ENCODE measurements at places on chromosomes 5 and 9.

DNA sequence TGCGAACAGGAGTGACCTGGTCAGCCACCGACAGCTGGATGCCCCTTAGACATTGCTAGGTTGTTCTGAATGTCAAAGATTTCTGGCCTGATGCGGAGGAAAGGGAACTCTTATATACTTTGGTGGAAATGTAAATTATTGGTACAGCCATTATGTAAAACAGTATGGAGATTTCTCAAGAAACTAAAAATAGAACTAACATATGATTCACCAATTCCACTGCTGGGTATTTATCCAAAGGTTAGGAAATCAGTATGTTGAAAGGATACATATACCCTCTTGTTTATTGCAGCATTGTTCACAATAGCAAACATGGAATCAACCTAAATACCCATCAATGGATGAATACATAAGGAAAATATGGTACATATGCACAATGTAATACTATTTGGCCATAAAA lies 31.8 kb downstream of the DMRT3 start:
- no peak for DNase-seq

DNA sequence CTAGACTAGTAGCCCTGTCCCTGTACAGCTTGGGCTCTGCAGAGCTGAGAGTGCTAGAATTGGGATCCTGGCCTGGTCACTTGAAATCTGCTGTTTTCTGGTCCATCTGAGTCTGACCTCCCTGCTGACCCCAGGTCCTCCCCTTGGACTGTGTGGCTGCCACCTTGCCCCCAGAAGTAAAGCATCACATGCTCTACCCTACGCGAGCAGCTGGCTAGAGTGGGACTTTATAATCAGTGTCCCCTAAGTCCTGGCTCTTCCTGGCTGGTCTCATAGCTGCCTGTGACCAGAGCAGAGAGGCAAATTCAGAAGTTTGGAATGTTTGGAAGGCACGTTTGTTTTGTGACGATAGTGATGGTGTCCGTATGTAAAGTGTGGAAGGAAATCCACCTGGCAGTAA lies 81.0 kb downstream of the ARHGEF28 start:
- no peak for DNase-seq

GRCh38 chr5:57592236-57592635 lies 109.6 kb upstream of the ACTBL2 start:
- DNase-seq, result no peak

DNA sequence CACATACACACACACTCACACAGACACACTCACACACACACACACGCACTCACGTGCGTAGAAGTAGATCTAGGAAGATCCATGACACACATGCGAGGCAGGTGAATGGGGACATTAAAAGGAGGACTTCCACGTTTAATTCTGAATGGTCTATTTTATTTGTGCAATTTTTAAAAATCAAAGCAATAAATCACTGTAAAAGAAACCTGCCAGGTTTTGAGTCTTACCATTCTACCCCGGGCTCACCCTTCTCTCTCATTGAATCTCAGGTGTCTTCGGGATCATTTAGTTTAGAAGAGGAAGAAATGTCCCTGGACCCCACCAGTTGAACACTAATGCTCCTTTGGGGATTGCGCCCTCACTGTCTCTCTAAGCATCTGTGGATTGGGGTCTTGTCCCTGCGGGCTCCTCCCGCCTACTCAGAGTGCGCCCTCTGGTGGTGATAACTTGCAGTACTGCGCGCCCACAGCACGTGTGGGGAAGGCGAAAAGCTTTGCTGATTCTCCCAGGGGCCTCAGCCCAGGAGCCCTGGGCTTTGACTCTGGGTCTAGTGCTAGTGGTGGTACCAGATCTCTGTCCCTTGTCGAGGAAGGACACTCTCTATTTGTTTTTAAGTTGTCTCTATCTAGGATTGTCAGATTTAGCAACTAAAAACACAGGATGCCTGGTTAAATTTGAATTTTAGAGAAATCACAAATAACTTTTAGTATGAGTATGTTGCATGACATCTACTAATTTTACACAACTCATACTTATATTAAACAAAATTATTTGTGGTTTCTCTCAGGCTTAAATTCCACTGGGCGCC lies 34.8 kb downstream of the BOD1 start:
- peak; percentile 4 for DNase-seq

- no peak for DNase-seq
These were observed 11.8 kb upstream of the FCN1 start for GRCh38 chr9:134929193-134930158.

GRCh38 chr9:108842610-108843295 lies 13.0 kb downstream of the ACTL7B start:
- no peak for DNase-seq

DNA sequence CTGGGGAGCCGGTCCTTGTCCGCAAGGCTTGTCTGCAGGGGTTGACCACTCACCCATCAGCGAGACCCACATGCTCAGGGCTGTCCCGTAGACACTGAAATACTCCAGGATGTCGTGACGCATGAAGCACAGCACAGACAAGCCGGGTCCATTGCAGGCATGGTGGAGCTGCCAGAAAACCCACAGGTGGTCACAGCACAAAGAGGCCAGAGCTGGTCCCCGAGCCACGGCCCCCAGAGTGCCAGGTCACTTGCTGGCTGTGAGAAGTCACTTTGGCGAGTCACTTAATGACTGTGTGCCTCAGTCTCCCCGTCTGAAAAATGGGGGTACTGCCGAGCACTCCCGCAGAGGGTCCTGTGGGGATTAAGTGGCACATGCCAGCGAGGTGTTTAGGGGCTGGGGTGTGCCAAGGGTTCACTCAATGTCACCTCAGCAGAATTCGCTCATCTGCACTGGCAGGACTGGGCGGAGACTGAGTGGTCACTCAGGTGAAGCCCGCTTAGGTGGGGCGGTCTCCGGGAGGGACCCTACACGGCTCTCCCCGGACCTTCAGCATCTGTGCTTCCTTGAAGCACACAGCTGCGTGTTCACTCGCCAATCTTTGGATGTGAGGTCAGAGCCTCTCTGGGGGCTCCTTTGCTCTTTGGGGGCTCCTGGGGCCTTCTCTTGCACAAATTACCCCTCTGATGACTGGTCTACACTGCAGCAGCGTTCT lies 4.5 kb downstream of the MYMK start:
- DNase-seq, result no peak

DNA sequence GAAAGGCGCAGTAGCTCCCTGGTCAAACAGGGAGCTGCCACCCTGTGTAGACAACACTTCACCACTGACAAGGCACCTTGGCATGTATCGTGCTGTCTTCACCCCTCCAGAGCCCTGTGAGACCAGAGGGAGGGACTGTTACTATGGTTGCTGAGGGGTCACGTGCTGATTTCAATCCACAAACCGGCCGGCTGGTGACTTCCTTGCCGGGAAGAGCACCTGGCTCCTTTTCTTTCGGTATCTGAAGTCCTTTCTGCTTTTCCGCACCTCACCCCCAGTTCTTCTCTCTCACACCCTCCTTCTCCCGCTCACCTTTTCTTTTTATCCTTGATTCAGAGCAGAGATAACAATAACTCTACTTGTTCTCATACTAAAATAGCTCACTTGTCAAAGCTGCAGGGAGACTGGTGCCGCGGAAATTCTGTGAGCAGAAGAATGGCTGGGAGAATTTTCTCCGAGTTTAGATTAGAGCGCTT lies 327.2 kb downstream of the ZSWIM6 start:
- no peak for DNase-seq

DNA sequence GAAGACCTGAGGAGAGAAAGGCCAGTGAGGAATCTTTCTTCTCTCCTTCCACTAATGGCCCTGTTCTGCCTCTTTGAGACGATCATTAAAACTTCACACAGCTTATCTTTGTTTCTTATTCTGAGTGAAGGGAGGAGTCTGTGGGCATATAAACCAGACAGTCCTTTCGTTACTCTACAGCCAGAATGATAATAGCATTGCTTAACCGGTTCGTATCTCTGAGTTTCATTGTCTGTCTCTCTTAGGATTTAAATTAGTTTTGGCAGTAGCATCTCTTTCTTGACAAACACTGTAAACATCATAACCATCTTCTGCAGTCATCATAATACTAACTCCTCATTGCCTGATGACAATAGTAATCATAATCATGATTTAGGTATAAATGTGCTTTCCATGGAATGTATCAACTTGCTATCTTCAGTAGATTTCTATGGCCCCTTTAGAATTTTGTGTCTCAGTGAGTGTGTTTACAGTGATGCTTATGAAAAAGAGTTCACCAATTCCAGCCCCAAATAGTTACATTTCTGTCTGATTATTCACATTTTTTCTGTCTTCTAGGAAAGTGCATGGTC lies 618.8 kb upstream of the KLF4 start:
- DNase-seq, result no peak

- DNase-seq, result no peak
These were observed 97.2 kb upstream of the NREP start for GRCh38 chr5:111854186-111854585.

DNA sequence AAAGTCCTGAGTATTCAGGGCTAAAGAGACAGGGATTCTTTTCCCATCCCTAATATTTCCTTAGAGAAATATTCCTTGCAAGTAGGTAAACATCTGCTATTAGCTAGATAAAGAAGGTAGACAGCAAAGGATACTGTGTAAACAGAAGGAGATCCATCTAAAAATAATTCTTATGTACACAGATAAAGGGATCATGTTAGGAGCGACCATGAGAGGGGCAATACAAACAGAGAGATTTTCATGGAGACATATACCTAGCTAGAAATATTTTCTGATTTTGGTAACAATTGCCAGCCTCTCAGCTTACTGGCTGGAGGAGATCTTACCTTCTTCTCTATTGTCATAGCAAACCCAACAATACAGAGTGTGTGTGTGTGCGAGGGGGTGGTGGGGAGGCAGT lies 184.6 kb upstream of the DMAC1 start:
- no peak for DNase-seq

GRCh38 chr5:153485641-153486040 lies 4.8 kb upstream of the GRIA1 start:
- DNase-seq, result peak; percentile 28

- DNase-seq, result no peak
These were observed 55.9 kb downstream of the NDUFAF2 start for GRCh38 chr5:61000887-61001286.
